ENCODE measurements at places on chromosomes 2 and 18.

DNA sequence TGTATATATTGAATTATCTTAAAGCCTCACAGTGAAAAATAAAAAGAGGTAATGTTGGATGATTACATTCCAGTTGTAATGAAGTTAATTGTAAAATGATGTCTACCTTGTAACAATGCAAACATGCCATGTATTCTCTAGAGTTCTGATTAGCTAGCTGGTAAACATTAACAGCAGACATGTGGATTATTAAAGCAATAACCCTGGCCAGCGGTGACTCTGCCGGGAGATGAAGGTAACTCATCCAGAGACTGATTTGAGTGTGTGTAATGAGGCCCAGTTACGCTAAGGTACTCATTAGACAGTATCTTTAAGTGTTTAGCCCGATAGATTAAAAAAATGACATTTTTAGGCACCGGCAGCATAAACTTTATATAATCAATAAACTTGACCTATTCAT, 79.6 kb upstream of the REV1 start:
- no peak for DNase-seq

- no peak for DNase-seq
These were observed 1148.5 kb upstream of the FAM98A start for GRCh38 chr2:34747643-34748042.

GRCh38 chr18:51617167-51617566, 419.7 kb upstream of the MEX3C start:
- DNase-seq: no peak

DNA sequence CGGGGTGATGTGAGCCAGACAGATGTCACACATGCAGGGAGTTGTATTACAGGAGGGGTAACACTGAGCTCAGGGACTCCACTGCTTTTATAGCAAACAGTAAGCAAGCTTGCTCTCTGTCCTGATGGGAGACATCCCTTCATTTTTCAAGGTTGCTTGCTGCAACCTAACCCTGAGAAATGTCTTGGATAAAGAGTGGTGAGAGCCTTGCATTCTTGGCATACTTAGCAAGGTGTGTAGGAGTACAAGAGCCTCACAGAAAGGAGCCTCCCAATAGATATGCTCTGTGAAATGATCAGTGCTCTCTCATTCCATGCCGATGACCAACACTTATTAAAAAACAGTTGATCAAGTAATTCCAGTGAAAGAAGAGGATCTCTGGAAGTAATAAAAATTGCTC, 8.1 kb downstream of the PFN4 start:
- no peak for DNase-seq
